ENCODE measurements at places on chromosomes 4 and X.
A peak's percentile ranks its signal among the peaks of the same experiment; 100 is the strongest.

- no peak for DNase-seq
- no peak overlapping the region for H3K27ac ChIP-seq
- peaks cover 45% of the 10 kb centered on the region for H3K27me3 ChIP-seq
- H3K36me3 ChIP-seq = no peaks in the 10 kb centered on the region
Observed at GRCh38 chr4:78207951-78208350, 150.8 kb downstream of the FRAS1 start.

DNA sequence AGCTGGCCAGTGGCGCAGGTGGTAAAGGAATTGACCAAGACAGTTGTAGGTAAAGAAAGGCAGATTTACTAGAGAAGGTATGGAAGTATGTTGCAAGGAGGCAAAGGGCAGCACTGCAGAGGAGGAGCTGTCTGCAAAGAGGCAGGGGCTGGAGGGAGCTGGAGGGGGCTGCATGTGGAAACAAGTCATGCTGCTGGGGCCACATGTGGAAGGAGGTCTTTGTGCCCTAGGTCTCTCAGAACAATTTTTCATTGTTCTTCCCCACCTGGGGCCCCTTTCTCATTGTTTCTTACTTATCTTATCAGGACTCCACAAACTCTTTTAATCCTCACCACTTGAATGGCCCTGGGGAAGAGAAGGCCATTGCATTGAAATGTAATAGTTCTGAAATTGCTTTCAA, 144.8 kb upstream of the PLAC1 start:
- no peaks in the 10 kb centered on the region for H3K27me3 ChIP-seq
- no peaks in the 10 kb centered on the region for H3K36me3 ChIP-seq
- peak overlapping the region; percentile 95 for H3K27ac ChIP-seq
- no peak overlapping the region for H3K4me3 ChIP-seq
- no peak for DNase-seq
- peaks cover 19% of the 10 kb centered on the region for H3K4me1 ChIP-seq

- DNase-seq = no peak
- H3K4me3 ChIP-seq = no peak overlapping the region
- H3K27me3 ChIP-seq = no peaks in the 10 kb centered on the region
Observed at GRCh38 chrX:119669424-119670037, 23.4 kb downstream of the SEPTIN6 start.

DNA sequence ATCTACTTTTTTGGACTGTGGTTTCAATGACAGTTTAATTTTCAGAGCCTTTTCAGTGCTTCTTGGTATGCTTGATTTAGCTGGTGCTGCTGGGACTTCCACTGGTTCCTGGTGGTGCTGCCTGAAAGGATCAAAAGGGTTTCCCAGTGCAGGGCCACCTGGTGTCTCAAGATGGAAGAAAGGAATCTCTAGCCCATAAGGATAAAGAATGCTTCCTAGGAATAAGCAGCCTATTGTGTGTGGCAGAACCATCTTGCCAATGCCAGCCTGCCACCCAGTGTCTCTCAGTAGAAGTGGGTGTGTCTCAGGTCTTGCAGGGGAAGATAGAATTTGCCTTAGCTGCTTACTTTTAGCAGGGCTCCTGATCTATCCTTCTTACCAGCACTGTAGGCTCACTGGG, 15.0 kb upstream of the RAI2 start:
- H3K27ac ChIP-seq = no peak overlapping the region
- DNase-seq = no peak
- no peak overlapping the region for H3K4me3 ChIP-seq
- peaks cover 11% of the 10 kb centered on the region for H3K27me3 ChIP-seq
- no peaks in the 10 kb centered on the region for H3K36me3 ChIP-seq

GRCh38 chrX:68842351-68842750, 13.5 kb downstream of the EFNB1 start:
- H3K27me3 ChIP-seq = no peaks in the 10 kb centered on the region
- H3K36me3 ChIP-seq = no peaks in the 10 kb centered on the region
- DNase-seq = no peak
- peaks cover 2% of the 10 kb centered on the region for H3K4me1 ChIP-seq
- H3K27ac ChIP-seq = peak overlapping the region; percentile 53
- no peak overlapping the region for H3K4me3 ChIP-seq

DNA sequence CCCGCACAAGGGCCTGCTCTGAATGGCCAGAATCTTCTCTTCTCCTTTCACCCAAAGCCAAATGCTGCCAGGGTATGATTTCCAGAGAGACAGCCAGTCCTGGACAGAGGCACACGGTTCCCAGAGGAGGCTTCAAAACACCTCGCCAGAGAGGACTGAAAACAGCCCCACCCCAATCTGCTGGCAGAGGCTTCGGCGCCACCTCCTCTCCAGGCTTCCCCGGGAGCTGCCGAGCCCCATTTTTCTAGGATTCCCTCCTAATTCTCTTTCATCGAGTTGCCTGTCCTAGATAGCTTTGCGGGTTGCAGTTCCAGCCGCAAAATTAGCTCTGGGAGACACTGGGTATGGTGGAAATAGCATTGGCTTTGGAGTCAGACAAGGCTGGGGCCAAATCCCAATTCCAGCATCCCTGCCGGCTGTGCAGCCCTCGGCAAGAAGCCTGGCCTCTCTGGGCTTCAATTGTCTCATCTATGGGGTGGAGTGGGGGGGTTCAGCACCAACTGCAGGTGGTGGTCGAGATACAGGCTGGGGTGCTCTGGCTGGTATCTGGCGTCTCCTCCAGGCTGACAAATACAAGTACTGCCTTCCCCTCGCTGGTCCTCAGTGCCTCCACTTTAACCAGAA, 22.6 kb downstream of the PPP2R2C start:
- no peak overlapping the region for H3K4me3 ChIP-seq
- peaks cover 62% of the 10 kb centered on the region for H3K27me3 ChIP-seq
- DNase-seq = no peak

DNA sequence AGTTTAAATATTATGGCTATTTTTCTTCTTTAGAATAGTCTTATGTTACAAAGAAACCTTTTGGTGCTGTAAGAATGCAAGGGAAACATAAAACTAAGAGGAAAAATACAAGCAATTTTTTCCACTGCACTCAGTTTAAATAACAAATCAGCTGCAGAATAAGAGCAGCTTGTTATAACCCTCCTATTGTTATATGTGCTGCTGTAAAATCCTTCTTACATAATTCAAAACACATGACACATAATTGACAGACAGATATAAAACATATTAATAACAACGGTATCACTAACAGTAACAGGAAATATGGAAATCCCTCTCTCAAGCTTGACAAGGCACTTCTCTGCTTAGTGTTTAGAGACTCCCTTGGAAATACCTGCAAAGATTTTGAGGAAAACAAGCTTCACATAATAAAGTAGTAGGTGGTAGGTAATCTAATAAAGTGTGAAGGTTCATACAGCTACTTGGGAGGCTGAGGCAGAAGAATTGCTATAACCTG, 385.3 kb upstream of the HS3ST1 start:
- no peaks in the 10 kb centered on the region for H3K36me3 ChIP-seq
- no peak overlapping the region for H3K4me3 ChIP-seq
- no peak for DNase-seq
- no peaks in the 10 kb centered on the region for H3K4me1 ChIP-seq
- H3K27me3 ChIP-seq = no peaks in the 10 kb centered on the region

DNA sequence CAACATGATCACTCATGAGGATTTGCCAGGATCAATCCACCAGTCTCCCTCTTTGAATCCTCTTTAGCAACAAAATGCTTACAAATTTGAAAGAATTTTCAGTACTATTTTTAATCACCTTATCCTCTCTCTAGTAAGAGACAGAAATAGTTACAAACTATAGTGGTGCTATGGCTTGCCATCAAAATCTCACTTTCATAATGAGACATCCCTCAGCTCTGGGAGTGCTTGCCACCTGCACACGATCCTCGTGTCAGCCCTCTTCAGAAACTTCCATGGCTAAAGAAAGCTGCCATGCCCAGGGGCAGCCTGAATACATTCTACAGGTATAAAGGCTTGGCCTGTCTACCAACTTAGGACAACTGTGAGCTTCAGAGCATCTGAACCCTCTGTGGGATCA, 5.1 kb upstream of the DHX15 start:
- H3K27me3 ChIP-seq = no peaks in the 10 kb centered on the region
- no peak overlapping the region for H3K4me3 ChIP-seq
- H3K27ac ChIP-seq = no peak overlapping the region
- no peak for DNase-seq
- H3K4me1 ChIP-seq = no peaks in the 10 kb centered on the region
- no peaks in the 10 kb centered on the region for H3K36me3 ChIP-seq

GRCh38 chr4:39330353-39330752, 35.8 kb downstream of the RFC1 start:
- no peak for DNase-seq
- peaks cover 14% of the 10 kb centered on the region for H3K4me1 ChIP-seq
- H3K4me3 ChIP-seq = no peak overlapping the region
- peaks cover 2% of the 10 kb centered on the region for H3K36me3 ChIP-seq

DNA sequence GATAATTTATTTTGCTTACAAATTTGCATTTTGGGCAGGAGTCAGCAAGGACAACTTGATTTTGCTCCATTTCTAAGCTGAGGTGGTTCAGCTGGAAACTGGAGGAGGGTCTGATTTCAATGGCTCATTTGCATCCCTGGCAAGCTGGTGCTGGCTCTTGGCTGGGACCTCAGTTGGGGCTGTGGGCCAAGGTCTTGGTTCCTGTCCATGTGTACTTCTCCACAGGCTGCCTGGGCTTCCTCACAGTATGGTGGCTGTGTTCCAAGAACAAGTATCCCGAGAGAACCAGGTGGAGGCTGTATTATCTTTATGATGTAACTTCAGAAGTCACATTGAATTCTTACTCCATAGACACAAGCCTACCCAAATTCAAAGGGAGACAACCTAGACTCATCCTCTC, 77.0 kb upstream of the STX18 start:
- DNase-seq = no peak
- no peaks in the 10 kb centered on the region for H3K27me3 ChIP-seq
- no peaks in the 10 kb centered on the region for H3K4me1 ChIP-seq
- H3K27ac ChIP-seq = no peak overlapping the region

- no peak for DNase-seq
- H3K36me3 ChIP-seq = no peaks in the 10 kb centered on the region
- peak overlapping the region; percentile 98 for H3K4me3 ChIP-seq
Observed at GRCh38 chr4:148441624-148441985, 609 bp downstream of the NR3C2 start.

GRCh38 chr4:10872833-10873517, 188.4 kb upstream of the CLNK start:
- no peak overlapping the region for H3K4me3 ChIP-seq
- no peak for DNase-seq
- no peak overlapping the region for H3K27ac ChIP-seq
- no peaks in the 10 kb centered on the region for H3K27me3 ChIP-seq

GRCh38 chr4:8266508-8266907, 3.0 kb upstream of the HTRA3 start:
- no peak for DNase-seq
- no peak overlapping the region for H3K27ac ChIP-seq
- no peaks in the 10 kb centered on the region for H3K4me1 ChIP-seq

- H3K27me3 ChIP-seq = no peaks in the 10 kb centered on the region
- H3K4me1 ChIP-seq = peaks cover 29% of the 10 kb centered on the region
- DNase-seq = peak; percentile 35
- H3K27ac ChIP-seq = peak overlapping the region; percentile 89
- peak overlapping the region; percentile 90 for H3K4me3 ChIP-seq
Observed at GRCh38 chr4:1347410-1347864, 429 bp downstream of the UVSSA start.

DNA sequence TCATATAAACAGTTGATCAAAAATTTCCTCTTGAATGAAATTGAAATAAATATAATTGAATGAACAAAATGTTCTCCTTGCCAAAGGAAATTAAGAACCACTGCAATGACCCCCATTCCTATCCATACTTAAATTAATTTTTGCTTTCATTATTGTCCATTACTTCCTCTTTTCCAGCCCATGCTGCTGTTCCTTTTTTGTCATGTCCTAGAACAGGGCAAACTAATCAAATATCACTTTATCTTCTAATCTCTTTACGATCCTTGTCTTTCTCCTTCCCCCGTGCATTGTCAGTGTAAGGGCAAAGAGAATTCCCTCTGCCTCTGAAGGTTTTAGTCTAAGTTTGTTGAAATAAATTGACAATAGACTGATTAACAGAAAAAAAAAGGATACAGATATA, 203.0 kb downstream of the CENPC start:
- DNase-seq = no peak
- peaks cover 3% of the 10 kb centered on the region for H3K4me1 ChIP-seq
- peaks cover 47% of the 10 kb centered on the region for H3K27me3 ChIP-seq
- no peak overlapping the region for H3K27ac ChIP-seq
- H3K4me3 ChIP-seq = no peak overlapping the region
- H3K36me3 ChIP-seq = no peaks in the 10 kb centered on the region

DNA sequence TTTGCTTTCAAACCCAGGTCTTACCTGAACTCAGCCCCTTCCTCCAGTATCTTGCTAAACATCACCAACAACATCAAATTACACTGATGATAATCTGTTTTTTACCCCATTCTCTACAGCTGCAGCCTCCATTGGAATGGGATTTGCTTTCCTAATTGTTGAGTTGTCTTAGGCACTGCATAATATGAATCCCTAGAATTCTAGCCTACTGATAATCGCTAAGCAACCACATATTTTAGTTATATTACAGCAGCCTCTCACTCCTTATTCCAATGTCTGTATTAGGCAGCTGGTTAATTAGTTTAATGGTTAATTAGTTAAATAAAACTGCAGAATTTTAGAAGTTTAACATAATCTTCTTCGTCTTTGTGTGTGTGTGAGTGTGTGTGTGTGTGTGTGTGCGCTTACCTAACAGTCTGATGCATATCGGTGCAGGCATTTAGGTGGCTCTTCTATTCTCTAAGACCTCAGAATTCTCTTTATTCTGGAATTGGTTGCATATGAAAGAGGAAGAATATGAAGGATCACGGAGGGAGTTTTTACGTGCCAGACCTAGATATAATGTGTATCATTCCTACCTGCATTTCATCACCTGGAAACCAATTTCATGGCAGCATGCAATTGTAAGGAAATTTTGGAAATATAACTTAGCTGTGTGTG, 5.3 kb upstream of the COMMD8 start:
- H3K27ac ChIP-seq = no peak overlapping the region
- peaks cover 19% of the 10 kb centered on the region for H3K27me3 ChIP-seq
- no peak for DNase-seq
- peaks cover 3% of the 10 kb centered on the region for H3K4me1 ChIP-seq

DNA sequence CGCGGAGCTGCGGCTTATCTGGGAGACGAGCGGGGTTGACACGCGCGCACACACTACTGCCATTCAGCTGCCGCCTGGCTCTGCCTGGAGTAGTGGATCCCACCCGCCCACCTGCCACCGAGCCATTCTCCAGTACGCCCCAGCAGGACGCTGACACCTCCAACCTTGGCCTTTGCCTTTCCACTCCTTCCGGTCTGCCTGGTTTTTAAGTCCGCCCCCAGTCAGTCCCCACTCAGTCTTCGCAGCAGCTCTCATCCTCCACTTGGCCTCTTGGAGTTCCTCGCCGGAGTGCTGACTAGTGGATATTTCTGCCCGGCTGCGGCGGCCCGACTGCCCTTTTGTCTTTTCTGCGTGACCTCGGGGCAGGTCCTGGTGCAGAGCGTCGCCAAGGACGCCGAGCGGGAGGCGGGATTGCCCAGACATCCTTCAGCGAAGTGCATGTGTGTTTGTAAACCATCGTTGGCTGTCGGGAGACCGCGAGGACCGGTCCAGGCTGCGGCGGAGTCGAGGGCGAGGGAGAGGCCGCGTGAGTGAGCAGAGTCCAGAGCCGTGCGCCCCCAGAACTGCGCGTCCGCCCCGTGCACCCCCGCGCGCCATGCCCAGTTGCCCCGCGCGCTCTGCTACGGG, 1.1 kb downstream of the SLIT2 start:
- peaks cover 41% of the 10 kb centered on the region for H3K27me3 ChIP-seq
- no peaks in the 10 kb centered on the region for H3K36me3 ChIP-seq
- no peak overlapping the region for H3K27ac ChIP-seq
- DNase-seq = no peak
- peaks cover 6% of the 10 kb centered on the region for H3K4me1 ChIP-seq

- H3K4me1 ChIP-seq = no peaks in the 10 kb centered on the region
- no peak for DNase-seq
- H3K27ac ChIP-seq = no peak overlapping the region
- H3K27me3 ChIP-seq = no peaks in the 10 kb centered on the region
- no peak overlapping the region for H3K4me3 ChIP-seq
Observed at GRCh38 chr4:5357870-5358269, 306.6 kb downstream of the STK32B start.
